ENCODE measurements at places on chromosomes 7 and 10. TPM values are rescaled to one million over a fixed set of nuclear protein-coding genes. Genes with fewer than 3 reads are reported as not detected.

Gene ANKRD61
- not detected for total RNA-seq

Gene LIPF
- not detected for total RNA-seq

Gene LRRTM3
- total RNA-seq = 0.16 TPM

Gene ADCY1
- total RNA-seq = 0.55 TPM

Gene ABLIM1
- total RNA-seq = 122 TPM

Gene ABCC2
- total RNA-seq = 1.6 TPM

Gene TMEM140
- total RNA-seq = 30.1 TPM

Gene AKR1C4
- total RNA-seq = not detected

Gene BHLHA15
- 2.8 TPM for total RNA-seq

Gene ZYX
- total RNA-seq = 109 TPM

Gene PLEKHS1
- total RNA-seq = 19.3 TPM

Gene TMEM130
- total RNA-seq = 0.22 TPM

Gene INHBA
- total RNA-seq = 1.2 TPM

Gene DNAJC2
- total RNA-seq = 21.3 TPM

Gene CALY
- total RNA-seq = 1.1 TPM

Gene MACROH2A2
- 13.6 TPM for total RNA-seq

Gene C10orf67
- total RNA-seq = not detected

Gene PHYHIPL
- total RNA-seq = 0.39 TPM
